ENCODE measurements at places on chromosomes 12 and 14. TPM values are rescaled to one million over a fixed set of nuclear protein-coding genes. Genes with fewer than 3 reads are reported as not detected.

GRCh38 chr12:106152334-106152733 lies 13.6 kb upstream of the NUAK1 start:
- H3K4me3 ChIP-seq, result no peak overlapping the region
- no peak for DNase-seq
- H3K36me3 ChIP-seq, result no peaks in the 10 kb centered on the region
- H3K4me1 ChIP-seq, result no peaks in the 10 kb centered on the region
- no peaks in the 10 kb centered on the region for H3K27me3 ChIP-seq
- no peak overlapping the region for H3K27ac ChIP-seq

The SART3 gene
- 19.0 TPM for polyA plus RNA-seq

- H3K27me3 ChIP-seq, result no peaks in the 10 kb centered on the region
- DNase-seq, result no peak
- no peaks in the 10 kb centered on the region for H3K36me3 ChIP-seq
Measured at GRCh38 chr12:10389904-10390303, at the start of gene KLRK1. Gene KLRK1 (minus strand): TSS chr12:10390041. CDS start chr12:10388810, 1,231 bp downstream.

- no peaks in the 10 kb centered on the region for H3K36me3 ChIP-seq
- no peak for DNase-seq
Measured at GRCh38 chr12:90757957-90758356, 197.0 kb downstream of the CCER1 start.

GRCh38 chr12:53973236-53974042 lies 513 bp downstream of the HOXC11 start:
- H3K4me3 ChIP-seq, result peak overlapping the region; percentile 54
- peaks cover 28% of the 10 kb centered on the region for H3K4me1 ChIP-seq
- no peak for DNase-seq
- peak overlapping the region; percentile 74 for H3K27ac ChIP-seq
- no peaks in the 10 kb centered on the region for H3K27me3 ChIP-seq
- no peaks in the 10 kb centered on the region for H3K36me3 ChIP-seq

The PRR4 gene
- polyA plus RNA-seq, result 4.0 TPM

The KRT71 gene
- polyA plus RNA-seq, result not detected

The MMP19 gene
- polyA plus RNA-seq, result 2.2 TPM

DNA sequence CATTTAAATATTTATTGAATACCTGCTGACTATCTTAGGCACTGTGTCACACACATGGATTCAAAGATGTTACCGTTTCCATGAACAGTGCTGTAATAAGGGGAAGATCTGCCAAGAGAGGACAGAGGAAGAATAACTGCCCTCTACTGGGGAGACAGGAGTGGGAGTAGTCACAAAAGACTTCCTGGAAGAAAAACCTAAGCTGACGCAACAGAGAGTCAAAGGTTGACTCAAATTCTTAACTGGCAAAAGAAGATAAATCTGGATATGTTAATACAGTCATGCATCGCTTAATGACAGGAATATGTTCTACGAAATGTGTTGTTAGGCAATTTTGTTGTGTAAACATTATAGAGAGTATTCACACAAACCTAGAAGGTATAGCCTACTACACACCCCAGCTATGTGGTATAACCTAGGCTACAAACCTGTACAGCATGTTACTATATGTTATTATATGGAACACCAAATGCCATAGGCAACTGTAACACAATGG lies 51.5 kb downstream of the DCAF5 start:
- H3K4me3 ChIP-seq, result no peak overlapping the region
- H3K27me3 ChIP-seq, result no peaks in the 10 kb centered on the region
